Heart right ventricle (tissue), 16 donors: ENCODE measurements at places on chromosomes 4 and X. TPM values are rescaled to one million over a fixed set of nuclear protein-coding genes. Genes with fewer than 3 reads are reported as not detected.

DNA sequence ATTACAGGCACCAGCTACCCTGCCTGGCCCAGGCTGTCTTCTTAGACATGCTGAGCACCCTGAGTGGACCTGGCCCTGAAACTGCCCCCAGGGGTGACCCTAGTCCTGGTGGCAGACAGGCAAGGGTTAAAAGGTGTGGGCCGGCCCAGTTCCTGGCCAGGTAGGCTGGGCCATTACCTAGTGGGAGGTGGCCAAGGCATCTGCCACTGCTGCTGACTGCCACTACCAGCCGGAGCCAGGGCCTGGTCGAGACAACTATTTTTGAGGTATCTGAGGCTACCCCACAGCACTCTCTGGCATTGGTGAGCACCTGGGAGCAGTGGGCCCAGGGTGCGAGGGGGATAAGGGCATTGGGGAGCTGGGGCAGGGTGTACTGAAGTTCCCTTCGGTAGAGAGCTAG, at the start of gene CCDC120:
Gene CCDC120 (plus strand): TSS at position 206 of the 400 bp plus-strand sequence. CDS start 3,043 bp downstream, outside the sequence.
- H3K27me3 ChIP-seq: no peaks in the 10 kb centered on the region
- H3K36me3 ChIP-seq: no peaks in the 10 kb centered on the region
- DNase-seq: no peak
- no peaks in the 10 kb centered on the region for H3K4me1 ChIP-seq
- H3K27ac ChIP-seq: no peak within 1 kb of the TSS
- H3K4me3 ChIP-seq: no peak within 1 kb of the TSS

- H3K4me1 ChIP-seq: no peaks in the 10 kb centered on the region
- no peaks in the 10 kb centered on the region for H3K36me3 ChIP-seq
- no peak overlapping the region for H3K27ac ChIP-seq
- peaks cover 3% of the 10 kb centered on the region for H3K27me3 ChIP-seq
- DNase-seq: no peak
Measured at GRCh38 chr4:7638984-7639789, 204.5 kb upstream of the PSAPL1 start.

DNA sequence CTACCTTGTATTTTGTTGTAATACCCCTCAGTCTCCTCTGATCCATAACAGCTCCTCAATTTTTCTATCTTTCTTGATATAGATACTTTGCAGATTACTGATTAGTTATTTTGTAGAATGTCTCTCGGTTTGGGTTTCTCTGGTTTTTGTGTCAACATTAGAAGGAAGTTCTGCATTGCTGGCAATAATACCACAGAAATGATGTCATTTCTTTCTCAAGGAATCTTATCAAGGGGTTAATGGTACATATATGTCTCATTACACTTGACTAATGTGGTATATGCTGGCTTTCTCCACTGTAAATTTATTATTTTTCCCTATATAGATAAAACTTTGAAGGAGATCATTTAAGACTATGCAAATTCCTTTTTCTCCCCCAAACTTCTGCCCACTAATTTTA, 183.6 kb upstream of the DKK2 start:
- H3K36me3 ChIP-seq: no peaks in the 10 kb centered on the region
- no peak overlapping the region for H3K27ac ChIP-seq
- no peak overlapping the region for H3K4me3 ChIP-seq
- no peaks in the 10 kb centered on the region for H3K27me3 ChIP-seq
- H3K4me1 ChIP-seq: no peaks in the 10 kb centered on the region

DNA sequence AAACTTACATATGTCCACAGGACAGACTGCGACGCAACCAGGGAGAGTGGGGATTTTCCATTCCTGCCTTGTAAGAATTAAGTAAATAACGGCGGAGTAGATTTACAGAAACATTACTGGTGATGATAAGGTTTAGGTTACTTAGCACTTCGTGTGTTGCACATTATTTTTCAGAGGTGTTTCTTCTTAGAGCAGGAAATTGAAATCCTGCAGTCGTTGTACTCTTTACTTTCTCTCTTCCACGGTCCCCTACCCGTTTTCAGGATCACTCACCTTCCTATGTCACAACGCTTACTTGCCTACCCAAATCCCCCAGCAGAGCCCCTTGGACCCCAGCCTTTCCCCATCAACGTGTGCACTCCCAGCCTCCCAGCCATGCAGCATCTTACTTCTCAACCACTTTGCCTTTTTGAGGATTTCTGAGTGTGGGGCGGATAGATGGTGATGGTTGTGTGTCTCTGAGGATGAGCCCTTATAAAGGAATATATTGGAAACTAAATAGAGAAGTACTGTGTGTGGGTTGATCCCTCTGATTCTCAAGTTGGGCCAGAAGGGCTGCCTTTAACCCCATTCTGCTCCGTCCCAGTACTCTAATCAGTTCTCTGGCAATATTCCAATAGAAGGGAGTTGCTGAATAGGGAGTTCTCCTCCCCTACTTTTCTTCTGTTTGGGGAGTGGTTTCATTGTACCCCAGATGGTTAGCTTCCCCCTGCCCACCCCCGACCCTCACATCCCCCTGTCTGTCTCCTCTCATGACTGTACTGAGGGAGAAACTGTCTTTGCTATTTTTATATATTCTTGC, 1.6 kb downstream of the MID2 start:
- H3K4me1 ChIP-seq: peaks cover 12% of the 10 kb centered on the region
- no peaks in the 10 kb centered on the region for H3K27me3 ChIP-seq
- DNase-seq: no peak
- H3K27ac ChIP-seq: peak overlapping the region; percentile 88

GRCh38 chr4:2823671-2824328, 19.8 kb upstream of the ADD1 start:
- H3K27ac ChIP-seq: no peak overlapping the region
- no peak overlapping the region for H3K4me3 ChIP-seq
- peaks cover 81% of the 10 kb centered on the region for H3K36me3 ChIP-seq
- no peaks in the 10 kb centered on the region for H3K27me3 ChIP-seq

DNA sequence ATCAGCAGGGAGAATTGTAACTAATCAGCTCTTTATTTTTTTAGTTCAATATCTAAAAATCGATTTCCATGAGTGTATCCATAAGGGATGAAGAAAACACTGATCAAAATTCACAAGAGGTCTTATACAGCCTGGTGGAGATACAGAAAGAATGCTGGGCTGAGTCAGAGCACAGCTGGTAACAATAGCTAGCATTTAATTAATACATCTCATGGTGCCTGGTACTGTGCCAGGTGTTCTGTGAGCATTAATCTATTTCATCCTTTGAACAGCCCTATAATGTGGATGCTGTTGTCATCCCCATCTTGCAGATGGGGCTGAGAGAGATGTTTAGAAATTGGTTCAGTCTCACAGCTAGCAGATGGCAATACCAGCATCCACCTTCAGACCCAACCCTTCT, 250.9 kb upstream of the RPS6KA3 start:
- no peak for DNase-seq
- no peaks in the 10 kb centered on the region for H3K36me3 ChIP-seq
- no peaks in the 10 kb centered on the region for H3K4me1 ChIP-seq
- no peak overlapping the region for H3K27ac ChIP-seq
- no peaks in the 10 kb centered on the region for H3K27me3 ChIP-seq

DNA sequence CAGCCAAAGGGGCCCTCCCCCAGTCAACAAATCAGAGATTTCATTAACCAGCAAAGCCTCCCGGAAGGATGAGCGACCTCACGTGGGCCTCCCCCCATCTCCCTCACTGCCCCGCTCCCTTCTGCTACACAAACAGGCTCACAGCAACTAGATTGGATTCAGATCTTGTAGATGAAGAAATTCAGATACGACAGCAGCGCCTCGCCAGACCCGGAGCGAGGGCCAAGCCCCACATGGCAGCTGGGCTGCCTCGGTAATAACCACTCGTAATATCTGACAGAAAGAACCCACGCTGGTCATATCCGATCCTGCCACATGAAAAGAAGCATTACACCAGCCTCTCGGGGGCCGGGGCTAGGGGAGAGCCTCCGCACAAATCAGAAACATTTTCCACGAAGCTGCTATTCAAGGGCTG, 581.3 kb downstream of the BCOR start:
- no peaks in the 10 kb centered on the region for H3K36me3 ChIP-seq
- H3K4me1 ChIP-seq: no peaks in the 10 kb centered on the region
- no peak overlapping the region for H3K4me3 ChIP-seq

DNA sequence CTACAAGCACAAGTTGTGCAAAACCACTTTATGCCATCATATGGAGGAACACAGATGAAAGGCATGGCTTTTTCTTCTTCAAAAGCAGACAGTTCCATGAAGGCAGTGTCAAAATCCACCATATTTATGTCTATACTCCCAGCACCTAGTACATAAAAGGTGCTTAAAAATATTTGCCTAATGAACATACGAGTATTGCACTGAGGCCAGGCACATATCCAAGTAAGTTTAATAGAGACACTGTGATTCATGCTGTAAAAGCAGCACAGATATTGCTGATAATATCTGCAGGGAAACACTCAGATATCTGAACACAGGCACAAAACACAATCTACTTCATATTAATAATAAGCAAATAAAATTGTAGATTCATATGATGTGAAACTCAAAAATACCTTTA, 48.1 kb upstream of the CXCL8 start:
- no peak for DNase-seq
- no peaks in the 10 kb centered on the region for H3K4me1 ChIP-seq
- H3K27me3 ChIP-seq: no peaks in the 10 kb centered on the region

GRCh38 chrX:22392133-22392948, 119.6 kb downstream of the CBLL2 start:
- DNase-seq: no peak
- H3K4me3 ChIP-seq: no peak overlapping the region

- no peaks in the 10 kb centered on the region for H3K27me3 ChIP-seq
- DNase-seq: no peak
- H3K4me1 ChIP-seq: no peaks in the 10 kb centered on the region
- H3K27ac ChIP-seq: no peak overlapping the region
Measured at GRCh38 chr4:106864231-106864630, 171.9 kb downstream of the DKK2 start.

DNA sequence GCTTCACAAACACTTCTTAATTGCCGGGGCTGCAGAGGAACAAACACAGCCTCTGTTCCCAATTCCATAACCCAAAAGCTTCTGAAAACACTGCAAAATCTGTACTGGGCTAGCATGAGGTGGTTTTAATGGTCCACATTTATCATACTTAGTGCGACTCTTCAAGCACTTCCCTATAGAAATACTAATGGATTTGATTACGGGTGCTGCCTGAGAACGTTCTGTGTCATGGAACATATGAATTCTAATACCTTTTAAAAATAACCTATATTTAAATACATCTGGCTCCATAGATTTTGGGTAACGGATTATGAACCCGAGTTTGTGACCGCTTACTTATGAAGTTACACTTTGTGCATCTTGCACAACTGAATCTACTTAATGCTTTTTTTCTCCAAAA, 35.4 kb upstream of the STS start:
- no peak overlapping the region for H3K4me3 ChIP-seq
- H3K27ac ChIP-seq: no peak overlapping the region
- DNase-seq: no peak
- no peaks in the 10 kb centered on the region for H3K36me3 ChIP-seq
- H3K27me3 ChIP-seq: no peaks in the 10 kb centered on the region
- H3K4me1 ChIP-seq: peaks cover 26% of the 10 kb centered on the region

- H3K4me3 ChIP-seq: no peak overlapping the region
- H3K27ac ChIP-seq: no peak overlapping the region
- H3K36me3 ChIP-seq: no peaks in the 10 kb centered on the region
- H3K4me1 ChIP-seq: peaks cover 29% of the 10 kb centered on the region
Measured at GRCh38 chr4:153549405-153549804, 83.2 kb downstream of the TMEM131L start.

- no peak overlapping the region for H3K4me3 ChIP-seq
- DNase-seq: no peak
- H3K27me3 ChIP-seq: no peaks in the 10 kb centered on the region
- no peak overlapping the region for H3K27ac ChIP-seq
- H3K36me3 ChIP-seq: no peaks in the 10 kb centered on the region
Measured at GRCh38 chr4:138958519-138958918, 57.1 kb upstream of the NOCT start.

GRCh38 chr4:84342161-84342560, 156.9 kb downstream of the NKX6-1 start:
- no peak overlapping the region for H3K27ac ChIP-seq
- H3K27me3 ChIP-seq: no peaks in the 10 kb centered on the region
- H3K36me3 ChIP-seq: no peaks in the 10 kb centered on the region
- no peak overlapping the region for H3K4me3 ChIP-seq
- DNase-seq: no peak

GRCh38 chrX:118879586-118879985, 56.0 kb downstream of the ZCCHC12 start:
- no peaks in the 10 kb centered on the region for H3K4me1 ChIP-seq
- H3K27ac ChIP-seq: no peak overlapping the region
- H3K27me3 ChIP-seq: no peaks in the 10 kb centered on the region
- no peak for DNase-seq

- H3K36me3 ChIP-seq: no peaks in the 10 kb centered on the region
- no peak overlapping the region for H3K4me3 ChIP-seq
- peaks cover 29% of the 10 kb centered on the region for H3K4me1 ChIP-seq
- H3K27me3 ChIP-seq: no peaks in the 10 kb centered on the region
Measured at GRCh38 chr4:41358647-41359421, 102.1 kb downstream of the UCHL1 start.

DNA sequence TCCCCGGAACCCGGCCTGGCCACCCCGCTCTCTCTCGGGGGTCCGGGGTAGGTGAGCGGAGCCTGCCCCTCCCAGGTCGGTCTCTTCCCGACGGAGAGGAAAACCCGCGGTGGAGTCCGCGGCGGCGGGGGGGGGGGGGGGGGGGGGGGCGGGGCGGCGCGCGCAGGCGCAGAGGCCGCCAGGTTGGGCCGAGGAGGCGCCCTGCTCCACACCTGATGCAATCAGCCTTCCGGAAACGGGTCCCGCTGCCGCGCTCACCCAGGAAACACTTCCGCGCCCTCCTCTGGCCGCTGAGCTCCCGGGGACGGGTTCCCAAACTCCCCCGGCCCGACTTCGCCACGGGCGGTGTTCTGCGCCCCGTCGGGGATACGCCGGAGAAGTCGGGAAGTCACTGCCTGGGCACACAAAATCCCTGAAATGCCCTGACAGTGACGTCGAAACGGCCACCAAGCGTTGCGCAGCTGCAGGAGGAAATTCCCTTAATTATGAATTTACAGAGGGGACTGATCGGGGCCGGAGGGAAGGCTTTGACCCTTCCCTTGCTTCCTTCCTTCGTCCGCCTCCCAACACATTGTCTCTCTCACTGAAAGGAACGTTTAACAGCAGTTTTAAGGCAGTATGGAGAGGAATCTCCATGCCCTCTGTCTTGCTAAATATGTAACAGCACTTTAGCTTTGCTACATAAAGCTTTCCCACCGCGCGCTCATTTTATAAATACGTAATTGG, 2.1 kb upstream of the APBB2 start:
- peak overlapping the region; percentile 81 for H3K27ac ChIP-seq
- H3K27me3 ChIP-seq: no peaks in the 10 kb centered on the region
- no peaks in the 10 kb centered on the region for H3K36me3 ChIP-seq
- peaks cover 43% of the 10 kb centered on the region for H3K4me1 ChIP-seq

DNA sequence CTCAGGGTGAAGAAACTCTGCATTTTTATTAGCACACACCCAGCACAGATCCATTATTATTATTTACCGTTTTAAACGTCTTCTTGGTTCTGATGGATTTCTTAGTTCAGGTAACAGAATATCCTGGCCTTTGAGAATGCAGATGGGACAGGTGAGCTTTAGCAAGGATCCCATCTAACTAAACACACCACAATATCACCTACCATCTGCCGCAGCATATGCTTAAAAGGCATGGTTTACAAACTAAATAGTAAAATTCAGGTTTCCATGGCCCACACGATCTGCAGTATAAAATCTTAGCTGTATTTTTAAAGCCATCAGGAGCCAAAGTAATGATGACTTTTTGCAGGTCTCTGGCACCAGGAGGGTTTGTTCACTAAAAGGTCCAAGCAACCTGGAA, 31.7 kb upstream of the GATB start:
- no peaks in the 10 kb centered on the region for H3K27me3 ChIP-seq
- no peaks in the 10 kb centered on the region for H3K36me3 ChIP-seq
- H3K4me1 ChIP-seq: no peaks in the 10 kb centered on the region
- no peak overlapping the region for H3K4me3 ChIP-seq
- DNase-seq: no peak

Gene GABRG1
- not detected for total RNA-seq

Gene STX18
- 13.5 TPM for total RNA-seq
